ENCODE measurements at places on chromosomes 11 and 22.

- no peak for DNase-seq
Measured at GRCh38 chr11:77789061-77789730, 31.3 kb downstream of the RSF1 start.

DNA sequence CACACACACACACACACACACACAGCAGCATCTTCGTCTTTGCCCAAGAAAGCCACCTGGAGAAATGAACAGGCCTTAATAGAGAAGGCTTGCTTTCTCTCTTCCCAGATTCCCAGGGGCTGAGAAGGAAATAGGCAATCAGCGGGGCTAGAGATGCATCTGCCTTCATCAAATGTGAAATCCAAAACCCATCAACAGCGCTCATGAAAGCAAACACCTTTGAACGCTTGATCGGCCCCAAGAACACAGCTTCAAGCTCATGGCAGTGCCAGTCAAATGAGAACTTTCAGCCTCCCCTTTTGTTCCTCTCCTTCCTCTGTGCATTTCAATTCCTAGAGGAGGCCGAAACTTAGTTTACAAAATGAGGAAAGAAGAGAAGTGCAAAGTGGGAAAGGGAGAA is 122.7 kb downstream of the EFCAB6 start:
- no peak for DNase-seq

GRCh38 chr11:78066471-78066870 is 2.8 kb downstream of the THRSP start:
- no peak for DNase-seq

- DNase-seq: no peak
Measured at GRCh38 chr11:16028419-16028818, 327.9 kb downstream of the SOX6 start.

GRCh38 chr11:110452720-110453119 is 23.0 kb downstream of the FDX1 start:
- DNase-seq: no peak

GRCh38 chr22:29621761-29622526 is 18.5 kb downstream of the NF2 start:
- DNase-seq: no peak

DNA sequence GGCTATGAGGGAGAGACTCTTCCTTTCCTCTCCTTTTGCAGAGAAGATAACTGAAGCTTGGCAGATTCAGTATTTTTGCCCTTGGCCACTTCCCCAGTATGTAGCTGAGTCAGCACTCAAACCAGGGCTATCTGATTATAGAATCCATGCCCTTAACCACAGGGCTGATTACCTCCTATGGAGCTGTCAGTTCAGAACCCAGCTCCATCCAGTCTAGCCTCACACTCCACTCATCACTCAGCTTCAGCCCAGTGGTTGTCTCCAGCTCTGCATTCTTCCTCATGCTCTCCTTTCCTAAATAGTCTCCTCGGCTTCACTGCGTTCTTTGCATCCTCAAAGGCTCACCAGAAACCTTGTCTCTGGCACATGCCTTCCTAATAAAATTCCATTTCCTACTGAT is 151.6 kb upstream of the BLID start:
- DNase-seq: no peak
